ENCODE measurements at places on chromosomes 7 and 10.
A peak's percentile ranks its signal among the peaks of the same experiment; 100 is the strongest.

DNA sequence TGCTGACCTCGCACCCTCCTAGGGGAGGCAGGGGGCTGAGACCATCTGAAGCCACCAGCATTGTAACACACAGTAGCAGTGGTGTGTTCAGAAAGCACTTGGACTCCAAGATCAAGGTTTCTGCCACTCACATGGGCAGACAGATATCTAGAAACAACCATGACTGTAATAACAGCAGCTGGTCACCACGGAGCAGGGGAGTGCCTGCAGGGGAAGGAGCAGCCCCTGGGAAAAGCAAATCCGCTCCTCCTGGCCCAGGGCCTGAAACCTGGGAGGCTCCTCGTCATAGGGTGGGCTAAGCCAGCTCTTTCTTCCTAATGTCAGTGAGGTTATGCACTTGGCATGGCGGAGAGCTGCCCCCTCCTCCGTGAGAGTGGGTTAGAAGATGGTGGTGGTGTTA, 118.4 kb upstream of the INSYN2A start:
- DNase-seq: no peak

DNA sequence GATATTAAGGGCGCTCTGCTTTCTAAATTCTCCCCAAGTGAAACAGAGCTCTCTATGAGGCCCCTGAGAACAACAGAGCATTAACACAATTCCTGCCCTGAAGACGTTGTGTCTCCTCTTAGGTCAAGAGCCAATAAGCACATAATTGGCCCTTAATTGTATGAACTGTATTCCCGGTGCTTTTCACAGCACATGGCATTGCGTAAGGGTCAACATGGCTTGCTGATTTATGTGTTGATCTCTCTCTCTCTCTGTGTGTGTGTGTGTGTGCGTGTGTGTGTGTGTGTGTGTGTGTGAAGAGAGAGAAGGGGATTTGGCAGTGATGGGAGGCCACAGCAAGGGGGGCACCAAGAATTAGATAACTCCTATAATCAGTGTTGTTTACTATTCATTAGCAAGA, 40.5 kb downstream of the LYZL1 start:
- no peak for DNase-seq

GRCh38 chr10:3671386-3671955, 113.5 kb downstream of the KLF6 start:
- DNase-seq: no peak

GRCh38 chr10:119103903-119104653, at the start of gene DENND10:
DENND10 (plus strand) TSS chr10:119104113; CDS start chr10:119104143, 30 bp downstream.
- peak; percentile 79 for DNase-seq

DNA sequence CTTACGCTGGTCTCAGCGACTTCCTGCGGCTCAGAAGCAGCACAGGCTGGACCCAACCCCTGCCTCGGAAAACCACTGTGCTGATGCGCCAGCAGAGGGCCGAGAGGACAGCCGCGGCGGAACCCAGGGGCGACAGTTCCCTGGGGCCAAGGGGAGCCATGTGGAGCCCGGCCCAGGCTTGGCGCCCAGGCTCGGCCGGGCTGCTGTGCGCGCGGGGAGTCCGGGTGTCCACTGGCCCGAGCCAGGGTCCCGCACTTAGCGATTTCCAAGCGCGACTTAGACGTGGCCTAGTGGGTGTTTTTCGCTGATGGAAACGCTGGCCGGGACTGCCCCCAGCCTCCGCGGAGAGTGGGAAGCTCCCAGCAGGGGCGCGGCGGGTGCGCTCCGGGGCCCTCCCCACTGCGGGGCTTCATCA, 18.6 kb upstream of the ZNF32 start:
- DNase-seq: no peak

DNA sequence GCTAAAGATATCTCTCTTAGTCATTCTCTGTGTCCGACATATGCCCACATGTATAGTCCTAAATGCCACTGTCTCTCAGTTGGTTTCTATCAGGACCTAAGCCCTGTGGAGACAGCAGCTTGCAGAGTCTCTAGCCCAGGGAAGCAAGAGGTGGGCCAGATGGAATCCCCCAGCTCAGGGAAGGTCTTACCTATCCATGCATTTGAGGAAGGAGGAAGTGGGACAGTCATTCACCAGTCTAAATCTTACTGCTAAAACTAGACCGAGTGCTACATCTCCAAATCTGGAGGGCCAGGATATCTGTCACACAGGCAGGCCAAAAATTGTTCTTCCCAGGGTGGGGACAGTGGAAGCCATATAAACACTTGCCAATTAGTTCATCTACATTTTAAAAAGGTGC, 26.4 kb upstream of the HERPUD2 start:
- no peak for DNase-seq

DNA sequence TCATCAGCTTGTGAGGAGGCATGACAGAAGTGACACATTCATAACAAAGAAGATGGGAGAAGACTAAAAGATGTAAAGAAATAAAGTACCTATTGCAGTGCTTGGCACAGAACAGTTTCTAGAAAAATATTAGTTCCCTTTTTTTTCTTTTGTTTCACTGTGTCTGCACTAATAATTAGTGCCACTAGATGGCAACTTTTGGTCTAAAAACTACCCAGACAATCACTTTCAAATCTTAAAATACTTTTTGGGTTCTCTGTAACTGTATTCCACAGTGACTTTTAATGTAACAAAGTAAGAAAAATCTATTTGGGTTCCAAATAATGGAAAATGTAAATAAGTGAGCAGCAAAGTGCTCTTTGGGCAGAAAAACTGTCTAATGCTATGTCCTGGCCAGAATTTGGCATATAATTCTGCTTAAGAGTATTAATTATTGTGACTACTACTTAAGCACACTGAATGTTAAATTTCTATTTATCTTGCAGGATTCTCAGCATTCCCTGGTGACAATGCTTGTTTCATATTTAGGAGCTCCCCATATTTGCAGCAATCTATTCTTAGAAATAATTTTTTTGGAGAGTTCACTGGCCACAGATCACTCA, 134.8 kb upstream of the KIF5B start:
- no peak for DNase-seq

- DNase-seq: no peak
Measured at GRCh38 chr7:50480797-50481196, 30.6 kb upstream of the FIGNL1 start.

DNA sequence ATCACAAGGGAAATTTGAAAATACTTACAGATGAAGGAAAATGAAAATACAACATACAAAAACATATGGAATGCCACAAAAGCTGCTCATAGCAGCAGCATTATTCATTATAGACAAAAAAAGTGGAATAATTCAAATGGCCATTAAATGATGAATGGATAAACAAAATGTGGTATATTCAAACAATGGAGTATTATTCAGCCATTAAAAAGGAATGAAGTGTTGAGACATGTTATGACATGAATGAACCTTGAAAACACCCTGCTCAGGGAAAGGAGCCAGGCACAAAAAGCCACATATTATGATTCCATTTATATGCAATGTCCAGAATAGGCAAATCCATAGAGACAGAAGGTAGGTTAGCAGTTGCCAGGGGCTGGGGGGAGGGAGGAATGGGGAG, 62.6 kb upstream of the SFMBT2 start:
- no peak for DNase-seq

- peak; percentile 93 for DNase-seq
Measured at GRCh38 chr10:110919349-110919931, at the start of gene SHOC2. SHOC2 (plus strand) TSS chr10:110919604; CDS start chr10:110964359, 44,755 bp downstream.

DNA sequence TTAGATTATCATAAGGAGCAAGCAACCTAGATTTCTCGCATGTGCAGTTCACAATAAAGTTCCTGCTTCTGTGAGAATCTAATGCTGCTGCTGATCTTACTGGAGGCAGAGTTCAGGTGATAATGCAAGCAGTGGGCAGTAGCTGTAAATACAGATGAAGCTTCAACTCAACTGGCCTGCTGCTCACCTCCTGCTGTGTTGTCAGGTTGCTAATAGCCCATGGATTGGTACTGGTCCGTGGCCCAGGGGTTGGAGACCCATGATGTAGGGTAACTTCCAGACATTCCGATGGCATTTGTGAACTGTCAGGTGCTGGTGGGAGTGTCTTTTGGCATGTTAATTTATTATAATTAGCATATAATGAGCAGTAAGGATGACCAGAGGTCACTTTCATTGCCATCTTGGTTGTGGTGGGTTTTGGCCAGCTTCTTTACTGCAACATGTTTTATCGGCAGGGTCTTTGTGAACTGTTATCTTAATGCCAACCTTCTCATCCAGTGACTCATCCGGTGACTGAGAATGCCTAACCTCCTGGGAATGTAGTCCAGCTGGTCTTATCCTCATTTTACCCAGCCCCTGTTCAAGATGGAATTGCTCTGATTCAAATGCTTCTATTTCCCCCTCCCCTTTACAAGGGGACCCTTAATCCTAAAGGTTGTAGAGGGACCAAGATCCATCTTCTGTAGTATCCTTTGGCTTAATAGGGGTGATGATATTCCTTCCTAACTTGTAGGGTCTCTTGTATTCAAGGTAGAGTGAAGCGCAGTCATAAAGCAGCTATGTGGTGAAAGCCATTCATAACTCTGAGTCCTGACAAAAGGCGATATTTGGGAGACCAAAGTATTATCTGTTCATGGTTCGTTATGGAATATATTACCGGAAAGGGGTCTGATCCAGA, 165.8 kb downstream of the CCSER2 start:
- no peak for DNase-seq

- DNase-seq: no peak
Measured at GRCh38 chr7:155800741-155801267, 11.5 kb downstream of the SHH start.

DNA sequence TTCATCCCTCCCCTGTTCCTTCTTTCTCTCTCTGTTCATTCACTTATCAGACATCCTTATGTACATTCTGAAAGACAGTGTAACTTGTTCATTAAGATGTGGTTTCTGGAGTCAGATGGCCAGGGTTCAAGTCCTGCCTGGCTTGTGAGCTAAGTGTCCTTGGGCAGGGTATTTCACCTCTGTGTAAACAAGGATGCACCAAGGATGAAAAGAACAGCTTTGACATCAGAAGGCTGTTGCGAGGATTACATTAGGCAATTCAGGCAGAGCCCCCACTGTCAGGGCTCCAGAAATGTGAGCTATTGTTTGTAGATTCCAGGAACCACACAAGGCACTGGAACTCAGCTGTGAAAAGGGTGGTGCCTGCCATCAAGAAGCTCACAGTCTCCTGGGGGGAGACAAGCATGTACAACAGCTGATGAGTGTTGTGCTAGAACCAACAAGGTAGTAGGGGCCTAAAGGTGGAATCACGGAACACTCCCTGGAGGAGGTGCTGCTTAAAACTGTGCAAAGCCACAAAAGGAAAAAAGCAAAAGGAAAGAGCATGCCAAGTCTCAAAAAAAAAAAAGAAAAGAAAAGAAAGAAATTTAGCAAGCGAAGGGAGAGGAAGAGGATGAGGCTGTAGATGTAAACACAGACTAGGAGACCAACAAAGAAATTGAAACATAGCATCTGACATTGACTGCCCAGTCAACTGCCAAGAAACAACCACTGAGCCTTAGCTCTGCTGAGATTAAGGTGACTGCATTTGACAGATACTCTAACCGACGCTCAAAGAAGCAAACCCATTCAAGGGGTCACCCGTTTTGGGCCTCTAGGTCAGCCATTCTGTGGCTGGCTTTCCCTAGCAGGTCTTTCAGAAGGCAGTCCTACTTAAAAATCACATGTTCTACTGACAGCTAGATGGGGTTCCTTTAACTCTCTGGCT, 12.5 kb downstream of the PDLIM1 start:
- DNase-seq: no peak

DNA sequence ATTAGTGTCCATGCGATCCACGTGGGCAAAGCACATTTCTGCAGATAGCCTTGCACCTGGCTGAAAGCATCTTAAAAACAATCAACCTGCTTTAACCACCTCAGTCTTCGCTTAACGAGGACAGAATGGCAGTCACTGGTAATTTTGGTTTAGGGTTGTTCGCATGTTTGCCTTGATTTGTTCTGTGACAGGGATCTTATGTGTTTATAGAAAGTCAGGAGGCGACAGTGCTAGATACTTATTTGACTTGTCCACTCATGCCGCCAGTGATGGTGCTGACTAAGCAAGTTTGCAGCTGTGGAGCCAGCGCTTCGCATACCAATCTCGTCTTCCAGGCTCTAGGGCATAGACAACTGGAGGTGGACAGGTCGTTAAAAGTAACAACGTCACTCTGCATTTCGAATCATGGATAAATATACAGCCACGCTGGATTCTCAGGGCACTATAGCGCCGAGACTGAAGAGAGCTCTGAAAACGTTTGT, 1.2 kb upstream of the TMEM243 start:
- DNase-seq: no peak

- no peak for DNase-seq
Measured at GRCh38 chr10:49742683-49743463, 19.2 kb downstream of the OGDHL start.

- no peak for DNase-seq
Measured at GRCh38 chr10:100907773-100908363, 4.9 kb upstream of the SLF2 start.

DNA sequence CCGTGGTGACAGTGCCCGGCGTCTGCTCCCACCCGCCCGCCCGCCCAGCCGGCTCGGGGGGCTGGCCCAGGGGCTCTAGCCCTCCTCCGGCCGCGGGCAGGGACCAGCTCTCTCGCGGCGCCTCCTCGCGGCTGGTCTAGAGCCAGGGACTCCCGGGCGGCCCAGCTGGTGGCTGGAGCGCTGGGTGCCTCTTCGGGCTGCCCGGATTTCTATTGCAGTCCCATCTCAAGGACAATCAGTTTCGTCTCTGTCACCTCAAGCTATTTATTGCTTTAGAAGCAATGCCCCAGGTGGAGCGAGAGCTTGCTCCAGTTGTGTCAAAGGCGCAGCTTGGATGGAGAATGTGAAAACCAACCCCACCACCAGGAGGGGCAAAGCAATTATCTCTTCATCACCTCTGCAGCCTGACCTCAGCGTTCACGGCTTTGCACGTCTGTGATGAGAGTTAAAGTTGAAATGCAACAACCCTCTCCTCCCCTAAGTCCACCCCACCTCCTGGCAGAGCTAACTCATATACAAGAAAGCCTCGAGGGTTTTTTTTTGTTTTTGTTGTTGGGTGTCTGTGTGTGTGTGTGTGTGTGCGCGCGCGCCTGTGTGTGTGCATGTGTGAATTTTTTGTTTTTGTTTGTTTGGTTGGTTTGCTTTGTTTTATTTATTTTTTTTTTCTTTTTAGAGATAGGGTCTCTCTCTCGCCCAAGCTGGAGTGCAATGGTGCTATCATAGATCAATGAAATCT, at the start of gene ITGA8:
Gene ITGA8, minus strand, starts transcription at position 24 of the 736 bp plus-strand sequence. CDS start 151 bp downstream, outside the sequence.
- DNase-seq: no peak

DNA sequence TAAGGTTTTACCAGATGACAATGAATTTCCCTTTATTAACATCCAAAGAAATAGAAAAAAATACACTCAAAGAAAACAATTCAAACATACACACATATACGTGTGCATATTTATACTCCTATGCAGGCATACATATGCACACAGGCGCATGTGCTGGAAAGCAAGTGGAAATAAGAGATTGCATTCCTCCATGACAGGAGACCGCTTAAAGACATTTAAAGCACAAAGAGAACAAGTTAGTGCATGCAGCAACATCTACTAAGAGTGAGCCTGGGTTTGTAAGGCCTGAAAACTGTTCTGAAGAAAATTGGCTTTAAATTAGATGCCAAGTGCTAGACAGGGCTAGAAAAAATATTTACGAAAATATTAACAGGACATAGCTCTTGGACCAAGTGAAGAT, 40.1 kb upstream of the PPP1R17 start:
- DNase-seq: no peak
